ENCODE measurements at places on chromosomes 6 and 20.

- no peak for DNase-seq
These were observed 1.7 kb downstream of the CNKSR3 start for GRCh38 chr6:154508573-154509375.

- no peak for DNase-seq
These were observed 117.5 kb upstream of the SAMD5 start for GRCh38 chr6:147390909-147391536.

- no peak for DNase-seq
These were observed 174.7 kb downstream of the TMEM242 start for GRCh38 chr6:157148391-157149323.

- DNase-seq: no peak
These were observed 6.7 kb upstream of the SYNJ2 start for GRCh38 chr6:157974967-157975366.

DNA sequence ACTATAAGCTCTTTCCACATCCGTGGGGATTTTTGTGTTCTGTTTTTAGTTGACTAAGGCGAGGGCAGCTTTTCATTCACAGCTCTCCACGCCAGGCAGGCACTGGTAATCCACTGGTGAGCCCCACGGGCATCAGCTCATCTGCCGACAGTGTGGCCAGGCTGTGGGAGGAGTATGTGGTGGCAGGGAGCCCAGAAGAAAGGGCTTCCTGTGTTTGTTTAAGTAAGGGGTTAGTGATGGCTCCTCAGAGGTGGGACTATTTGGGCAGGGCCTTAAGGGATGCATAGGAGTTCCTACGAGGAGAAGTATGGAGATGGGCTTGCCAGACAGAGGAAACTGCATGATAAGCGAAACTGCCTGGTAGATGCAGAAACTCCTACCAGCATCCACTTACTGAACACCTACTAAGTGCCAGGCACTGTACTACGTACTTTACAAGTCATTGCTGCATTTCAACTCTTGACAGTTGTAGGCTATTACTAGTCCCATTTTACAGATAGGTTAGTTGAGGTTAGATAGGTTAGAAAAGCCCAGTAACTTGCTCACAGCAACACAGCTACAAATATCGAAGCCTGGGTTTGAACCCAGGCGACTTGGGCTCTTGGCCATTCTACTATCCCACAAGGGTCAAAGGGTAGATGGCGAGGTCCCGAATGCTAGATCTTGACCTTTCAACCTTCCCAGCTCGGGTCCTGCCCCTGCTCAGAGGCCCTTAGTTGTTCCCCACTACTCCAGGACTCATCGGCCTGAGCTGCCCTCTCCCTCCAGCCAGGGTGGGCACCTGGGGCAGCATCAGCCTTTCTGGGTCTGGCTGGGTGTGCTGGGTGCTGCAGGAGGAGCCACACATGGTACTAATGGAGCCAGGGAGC is 55.1 kb downstream of the CEBPB start:
- DNase-seq: no peak

- no peak for DNase-seq
These were observed 115.5 kb downstream of the ERMARD start for GRCh38 chr6:169866668-169867521.

- DNase-seq: no peak
These were observed 107.8 kb downstream of the NFATC2 start for GRCh38 chr20:51434580-51435247.

- no peak for DNase-seq
These were observed 185.0 kb upstream of the BMP2 start for GRCh38 chr20:6582449-6582848.

GRCh38 chr6:31143148-31143547 is 4.3 kb upstream of the PSORS1C2 start:
- DNase-seq: no peak

GRCh38 chr20:8624046-8624445 is 444.8 kb upstream of the PLCB4 start:
- DNase-seq: no peak

DNA sequence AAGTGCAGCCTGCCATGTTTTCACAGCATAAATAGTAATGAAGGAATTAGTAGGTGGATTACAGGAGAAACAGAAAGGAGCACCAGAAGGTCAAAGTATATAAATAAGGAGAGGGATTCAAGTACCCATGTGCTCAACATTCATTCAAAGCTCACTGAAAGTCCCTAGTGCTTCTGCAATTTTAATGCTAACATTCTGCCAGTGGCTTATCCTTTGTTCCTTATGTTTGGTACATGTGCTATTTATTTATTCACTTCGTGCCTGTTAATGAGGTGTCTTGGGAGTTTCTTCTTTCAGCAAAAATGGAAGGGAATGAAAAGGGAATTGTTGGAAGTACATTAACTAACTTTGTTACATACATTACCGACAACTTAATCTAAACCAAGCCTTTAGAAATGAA is 105.7 kb downstream of the CRYBG1 start:
- DNase-seq: no peak

- no peak for DNase-seq
These were observed 73.1 kb downstream of the OR2B2 start for GRCh38 chr6:27838945-27839625.

DNA sequence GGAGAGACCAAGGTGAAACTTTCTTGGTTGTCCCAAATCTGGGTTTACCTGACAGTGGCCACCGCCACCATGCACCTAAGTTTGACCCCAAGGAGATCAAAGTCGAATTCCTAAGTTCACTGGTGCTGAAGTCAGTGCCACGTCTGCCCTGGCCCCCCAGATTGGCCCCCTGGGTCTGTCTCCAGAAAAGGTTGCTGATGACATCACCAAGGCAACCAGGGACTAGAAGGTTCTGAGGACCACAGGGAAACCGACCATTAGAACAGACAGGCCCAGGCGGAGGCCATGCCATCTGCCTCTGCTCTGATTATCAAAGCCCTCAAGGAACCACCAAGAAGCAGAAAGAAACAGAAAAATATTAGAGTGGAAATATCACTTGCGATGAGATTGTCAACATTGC is 91.2 kb downstream of the DLL1 start:
- no peak for DNase-seq

DNA sequence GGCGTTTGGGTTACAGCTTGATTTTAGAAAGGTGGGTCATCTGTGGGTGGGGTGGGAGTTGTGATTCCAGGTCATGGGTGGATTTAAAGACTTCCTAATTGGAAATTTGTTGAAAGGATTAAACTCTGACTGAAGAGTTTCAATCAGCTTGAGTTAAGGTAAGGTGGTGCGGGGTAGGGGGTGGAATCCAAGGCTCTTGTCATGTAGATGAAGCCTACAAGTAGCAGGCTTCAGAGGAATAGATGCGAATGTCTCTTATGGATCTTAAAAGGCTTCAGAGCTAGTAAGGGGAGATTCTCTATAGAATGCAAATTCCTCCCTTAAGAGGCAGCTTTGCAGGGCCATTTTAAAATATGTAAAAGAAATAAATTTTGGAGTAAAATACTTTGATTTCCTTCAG is 645.3 kb downstream of the FRK start:
- DNase-seq: no peak

- no peak for DNase-seq
These were observed 11.6 kb downstream of the DUSP15 start for GRCh38 chr20:31858760-31859083.

- no peak for DNase-seq
These were observed 57.0 kb upstream of the AIG1 start for GRCh38 chr6:143003676-143004075.

DNA sequence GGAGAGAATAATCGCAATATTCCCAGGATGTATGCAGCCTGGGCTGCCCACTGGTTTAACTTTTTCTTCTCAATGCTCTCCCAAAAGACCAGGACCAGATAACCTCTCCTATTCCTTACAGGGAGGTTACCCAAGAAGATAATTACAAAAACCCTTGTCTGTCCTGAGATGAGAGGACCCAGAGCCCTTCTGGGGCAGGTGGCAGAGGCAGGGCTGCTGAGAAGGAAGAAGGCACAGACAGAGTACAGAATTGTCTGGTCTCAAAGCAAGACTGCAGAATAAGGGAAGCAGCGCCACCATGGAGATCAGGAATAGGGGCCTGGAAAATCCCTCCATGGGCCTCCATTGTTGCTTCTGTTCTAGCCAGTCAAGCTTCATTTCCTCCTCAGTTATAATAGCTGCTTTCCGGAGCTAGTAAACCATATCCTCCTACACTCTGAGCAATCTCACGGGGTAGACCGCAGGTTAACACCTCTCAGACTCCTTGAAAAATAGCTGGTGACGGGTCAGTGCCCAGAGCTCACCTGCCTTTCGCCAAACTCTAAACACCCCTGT is 463 bp upstream of the HLA-DMB start:
- DNase-seq: no peak

DNA sequence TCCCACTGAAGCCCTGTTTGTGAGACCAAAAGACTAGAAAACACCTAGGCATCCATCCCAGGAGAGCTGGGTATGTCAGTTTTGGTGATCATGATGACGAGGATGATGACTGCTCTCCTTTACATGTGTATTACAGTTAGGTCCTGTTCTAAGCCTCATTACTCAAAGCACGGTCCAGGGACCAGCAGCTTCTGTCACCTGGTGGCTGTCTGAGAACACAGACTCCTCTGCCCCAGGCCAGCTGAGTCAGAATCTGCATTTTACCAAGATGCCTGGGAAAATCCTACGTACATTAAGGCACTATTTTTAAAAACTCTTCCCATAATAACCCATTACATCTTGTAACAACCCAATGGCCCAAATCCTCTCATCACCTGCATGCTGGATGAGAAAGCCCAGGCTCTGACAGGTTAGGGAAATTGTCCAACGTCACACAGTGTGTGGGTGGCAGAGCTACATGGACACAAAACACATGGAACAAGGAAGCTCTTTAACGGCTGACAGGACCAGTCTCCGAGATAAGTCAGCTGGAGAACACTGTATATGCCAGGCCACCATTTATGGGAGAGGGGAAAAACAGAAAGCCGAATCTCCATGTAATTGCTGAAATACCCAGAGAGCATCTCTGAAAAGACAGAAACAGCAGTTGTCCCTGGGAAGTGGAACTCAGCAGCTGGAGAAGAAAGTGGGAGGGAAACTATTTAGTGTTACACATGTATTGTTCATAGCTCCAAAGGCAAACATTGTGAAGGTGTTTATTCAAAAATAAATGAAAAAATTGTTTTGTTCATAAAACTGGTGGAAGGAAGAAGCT is 65.4 kb downstream of the BMP7 start:
- DNase-seq: no peak

DNA sequence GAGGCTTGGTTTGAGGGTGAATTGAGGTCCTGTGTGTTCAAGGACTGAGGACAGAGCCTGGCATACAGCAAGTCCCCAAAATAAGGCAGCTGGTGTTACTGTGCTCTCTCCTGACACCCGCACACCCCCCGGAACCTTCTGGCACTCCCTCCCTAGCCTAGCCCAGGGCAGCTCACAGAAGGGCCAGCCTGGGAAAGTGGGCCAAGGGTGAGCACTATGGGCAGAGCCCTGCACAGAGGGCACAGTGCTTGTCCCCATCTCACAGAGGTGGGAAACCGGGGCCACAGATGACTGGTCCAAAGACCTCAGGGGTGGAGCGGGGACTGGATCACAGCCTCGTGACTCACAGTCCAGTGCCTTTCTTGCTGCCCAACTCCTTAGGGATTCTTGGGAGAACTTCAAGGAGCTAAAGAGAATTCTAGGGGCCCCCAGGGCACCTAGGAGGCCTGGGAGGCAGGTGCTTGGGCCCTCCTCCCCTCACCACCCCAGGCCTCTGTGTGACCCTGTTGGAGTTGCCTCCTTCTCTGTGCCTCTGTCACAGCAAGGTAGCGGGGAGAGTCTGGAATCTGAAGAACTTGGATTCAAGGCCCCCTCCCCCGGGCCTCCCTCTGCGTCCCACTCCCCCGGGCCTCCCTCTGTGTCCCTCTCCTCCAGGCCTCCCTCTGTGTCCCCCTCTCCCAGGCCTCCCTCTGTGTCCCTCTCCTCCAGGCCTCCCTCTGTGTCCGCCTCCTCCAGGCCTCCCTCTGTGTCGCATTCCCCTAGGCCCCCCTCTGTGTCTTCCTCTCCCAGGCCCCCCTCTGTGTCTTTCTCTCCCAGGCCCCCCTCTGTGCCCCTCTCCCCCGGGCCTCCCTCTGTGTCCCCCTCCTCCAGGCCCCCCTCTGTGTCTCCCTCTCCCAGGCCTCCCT is 13.5 kb downstream of the DLGAP4 start:
- DNase-seq: no peak

DNA sequence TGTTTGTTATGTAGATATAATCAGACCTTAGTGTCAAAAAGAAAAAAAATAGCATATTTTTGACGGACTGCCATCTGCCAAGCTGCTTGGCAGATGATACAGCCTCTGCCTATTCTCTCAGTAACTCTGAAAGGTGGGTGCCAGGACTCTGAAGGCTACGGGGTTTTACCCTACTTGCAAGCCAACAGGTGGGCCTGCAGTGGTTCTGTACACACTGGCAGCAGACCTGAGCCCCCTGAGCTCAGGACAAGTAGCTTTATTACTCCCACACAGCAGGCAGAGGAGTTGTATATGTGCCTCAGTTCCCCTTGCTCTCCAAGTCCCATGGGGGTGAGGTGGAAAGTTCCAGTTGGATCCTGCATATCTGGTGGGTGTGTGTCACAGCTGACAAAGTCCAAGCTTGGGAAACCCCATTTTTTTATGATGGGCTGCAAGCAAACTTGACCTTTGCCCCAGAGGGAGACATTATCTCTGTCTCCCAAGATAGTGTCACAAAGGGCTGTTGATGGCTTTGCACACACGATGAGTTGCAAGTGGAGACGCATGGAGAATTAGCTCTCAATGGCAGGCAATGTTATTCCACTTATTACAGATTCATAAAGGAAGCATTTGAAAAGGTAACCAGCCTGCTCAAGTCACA is 20.5 kb upstream of the AFDN start:
- no peak for DNase-seq

GRCh38 chr6:22926790-22927354 is 357.5 kb downstream of the HDGFL1 start:
- no peak for DNase-seq

DNA sequence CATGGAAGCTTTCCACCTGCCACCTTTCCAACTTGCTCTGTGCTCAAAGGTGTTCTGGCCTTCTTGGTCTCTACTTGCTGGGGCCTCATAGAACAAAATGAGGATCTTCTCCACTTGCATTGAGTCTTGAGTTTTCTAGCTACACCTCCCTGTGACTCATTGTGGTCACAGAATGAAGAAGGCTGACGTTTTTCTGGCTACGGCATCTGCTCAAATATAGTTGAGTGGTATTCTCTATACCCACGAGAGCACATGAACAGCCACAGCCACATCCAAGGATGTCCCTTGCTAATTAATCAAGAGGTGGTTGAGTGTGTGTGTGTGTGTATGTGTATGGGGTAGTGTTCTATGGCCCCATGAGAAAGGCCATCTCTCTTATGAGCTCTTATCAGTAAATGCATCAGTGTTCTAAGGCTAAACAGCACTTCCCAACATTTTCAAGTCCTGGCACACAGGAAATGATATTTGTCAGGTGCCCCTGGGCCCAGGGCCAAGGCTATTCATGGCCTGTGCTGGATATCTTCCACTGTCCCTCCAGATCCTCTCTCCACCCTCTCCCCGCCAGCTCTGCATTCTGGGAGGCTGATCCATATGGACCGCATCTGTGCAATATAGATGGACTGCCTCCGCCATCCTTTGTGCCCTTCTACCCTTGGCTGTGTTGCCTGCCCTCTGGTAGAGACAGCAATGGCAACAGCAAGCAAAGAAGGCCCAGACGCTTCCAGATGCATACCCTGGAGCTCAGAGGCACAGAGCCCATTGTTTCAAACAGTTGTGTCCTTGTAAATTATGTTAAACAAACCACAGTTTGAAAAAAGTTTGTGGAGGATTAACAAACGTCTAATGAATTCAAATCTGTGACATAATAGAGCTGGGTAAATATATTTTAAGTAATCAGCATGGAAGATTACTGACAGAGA is 150.2 kb downstream of the LRFN2 start:
- DNase-seq: no peak

- DNase-seq: no peak
These were observed 297.1 kb upstream of the RIMS1 start for GRCh38 chr6:71589254-71589653.

Measured in stimulated activated CD4-positive, alpha-beta T cell treated with anti-CD3 and anti-CD28 coated beads, Interleukin-4, amount 100 ng/mL, for 48 hours (primary cell).